ENCODE measurements at places on chromosomes 11 and 22. TPM values are rescaled to one million over a fixed set of nuclear protein-coding genes. Genes with fewer than 3 reads are reported as not detected.

The SHISA8 gene
- not detected for total RNA-seq

The RAB38 gene
- 6.3 TPM for total RNA-seq

The TSPO gene
- total RNA-seq: 185 TPM

The SLC25A1 gene
- total RNA-seq: 118 TPM

The MRE11 gene
- total RNA-seq: 25.6 TPM

The OR51E2 gene
- total RNA-seq: not detected

The SSTR3 gene
- not detected for total RNA-seq

The DDI1 gene
- not detected for total RNA-seq

The KRTAP5-10 gene
- total RNA-seq: not detected

The GGT5 gene
- 0.64 TPM for total RNA-seq

The DCHS1 gene
- total RNA-seq: not detected

- no peak for DNase-seq
Measured at GRCh38 chr11:90246468-90246867, 23.6 kb upstream of the CHORDC1 start.

DNA sequence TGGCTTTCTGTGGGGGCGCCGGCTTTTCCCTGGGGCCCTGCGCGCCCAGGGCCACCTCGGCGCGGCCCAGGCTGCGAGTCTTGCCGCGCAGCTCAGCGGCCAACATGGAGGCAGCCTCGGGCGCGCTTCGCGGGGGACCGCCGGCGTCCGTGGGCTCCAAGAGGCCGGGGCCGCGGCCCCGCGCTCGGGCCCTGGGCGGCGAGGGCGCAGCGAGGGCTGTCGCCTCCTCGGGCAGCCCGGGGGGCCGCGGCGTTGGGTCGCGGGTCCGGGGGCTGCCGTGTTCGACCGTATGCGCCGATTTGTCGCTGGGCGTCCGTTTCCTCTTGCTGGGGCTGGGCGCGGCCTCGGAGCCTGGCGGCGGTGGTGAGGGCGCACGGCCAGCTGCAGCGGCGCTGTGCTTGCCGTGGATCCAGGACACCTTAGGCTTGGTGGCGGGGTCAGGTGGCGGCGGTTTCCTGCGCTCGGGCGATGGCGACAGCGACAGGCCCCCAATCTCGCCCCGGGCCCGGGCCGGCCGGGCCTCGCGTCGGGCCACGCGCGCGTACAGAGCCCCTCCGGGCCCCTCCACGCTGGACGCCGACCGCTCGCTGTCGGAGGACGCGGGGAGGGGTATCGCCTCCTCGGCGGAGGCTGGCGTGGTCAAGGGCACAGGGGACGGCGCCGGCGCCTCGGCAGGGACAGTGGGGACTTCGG lies 11.9 kb downstream of the SCARF2 start:
- DNase-seq: no peak

DNA sequence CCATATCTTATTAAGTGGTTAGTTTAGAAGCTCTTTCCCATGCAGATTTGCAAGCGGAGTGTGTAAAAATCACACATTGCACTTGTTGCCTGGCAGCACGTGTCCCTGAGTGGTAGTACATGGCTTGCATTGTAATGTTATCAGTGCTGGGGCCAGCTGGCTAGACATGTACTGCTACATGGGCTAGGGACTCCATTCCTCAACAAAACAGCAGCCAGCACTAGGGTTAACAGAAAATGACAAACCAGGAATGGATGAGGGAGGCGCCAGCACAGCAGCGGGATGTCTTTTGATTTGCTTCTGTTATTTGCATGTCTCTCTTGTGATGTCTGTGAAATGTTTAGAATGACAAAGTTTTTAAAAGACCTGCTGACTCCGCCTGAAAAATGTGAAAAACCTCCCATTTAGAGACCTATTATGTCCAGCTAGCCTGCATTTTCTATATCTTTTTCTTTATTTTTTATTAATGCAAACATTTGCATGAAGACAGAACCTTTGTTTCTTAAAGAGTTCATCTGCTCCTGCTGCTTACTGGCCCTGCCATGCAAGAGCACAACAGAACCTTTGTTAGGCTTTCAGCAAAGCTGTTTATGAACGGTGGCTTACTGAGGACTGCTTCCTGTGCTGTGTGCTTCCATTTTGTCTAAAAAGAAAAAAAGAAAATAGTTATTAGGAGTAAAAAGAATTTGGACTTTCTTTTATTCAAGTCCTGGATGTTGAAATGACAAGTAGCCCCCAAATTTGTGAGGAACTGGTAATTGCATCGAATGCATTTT lies 40.7 kb downstream of the CSTPP1 start:
- no peak for DNase-seq

DNA sequence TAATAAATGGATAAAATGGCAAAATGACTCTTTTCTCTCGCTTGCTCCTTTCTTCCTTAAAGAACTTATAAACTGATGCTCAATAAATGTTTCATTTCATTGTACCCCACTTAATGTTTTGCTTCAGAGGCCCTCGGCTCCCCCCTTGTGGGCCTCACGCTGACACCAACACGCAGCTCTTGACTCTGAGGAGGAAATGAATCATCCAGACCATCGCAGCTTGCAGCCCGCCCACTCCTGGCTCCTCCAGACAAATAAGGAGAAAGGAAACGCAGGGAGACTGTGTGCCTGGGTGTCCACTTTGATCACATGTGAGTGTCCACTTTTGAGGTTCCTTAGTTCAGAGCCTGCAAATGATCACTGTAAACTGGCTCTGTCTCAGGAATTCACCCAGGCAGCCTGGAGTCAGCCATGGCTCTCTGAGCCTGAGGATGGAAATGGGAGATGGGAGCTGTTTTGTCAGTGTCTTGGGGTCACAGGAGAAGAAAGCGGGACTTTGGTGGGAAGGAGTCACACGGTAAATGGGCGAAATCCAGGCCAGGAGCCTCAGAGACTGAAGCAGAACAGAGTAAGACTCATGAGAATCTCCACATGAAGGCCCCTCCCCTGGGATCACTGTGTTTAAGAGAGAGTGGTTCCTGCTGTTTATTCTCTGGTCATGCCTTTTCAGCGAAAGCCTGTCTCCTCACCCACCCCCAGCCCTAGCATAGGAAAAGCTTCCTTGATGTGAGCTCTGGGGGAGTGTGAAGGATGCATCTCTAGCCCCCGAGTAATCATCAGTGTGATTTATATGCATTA lies 96.5 kb downstream of the CWC15 start:
- peak; percentile 49 for DNase-seq

DNA sequence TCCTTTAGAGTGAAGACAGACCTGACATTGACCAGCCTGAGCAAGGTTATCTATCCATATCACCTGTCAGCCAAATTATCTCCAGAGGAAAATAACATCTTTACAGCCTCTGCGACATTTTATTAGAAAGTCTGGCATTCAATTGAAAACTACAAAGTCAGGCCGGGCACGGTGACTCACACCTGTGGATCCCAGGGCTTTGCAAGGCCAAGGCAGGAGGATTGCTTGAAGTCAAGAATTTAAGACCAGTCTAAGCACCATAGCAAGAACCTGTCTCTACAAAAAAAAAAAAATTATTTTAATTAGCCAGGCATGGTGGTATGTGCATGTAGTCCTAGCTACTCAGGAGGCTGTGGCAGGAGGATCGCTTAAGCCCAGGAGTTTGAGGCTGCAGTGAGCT lies 141.6 kb downstream of the RCN1 start:
- no peak for DNase-seq

GRCh38 chr11:122775675-122776271 lies 62.5 kb upstream of the CRTAM start:
- DNase-seq: no peak

DNA sequence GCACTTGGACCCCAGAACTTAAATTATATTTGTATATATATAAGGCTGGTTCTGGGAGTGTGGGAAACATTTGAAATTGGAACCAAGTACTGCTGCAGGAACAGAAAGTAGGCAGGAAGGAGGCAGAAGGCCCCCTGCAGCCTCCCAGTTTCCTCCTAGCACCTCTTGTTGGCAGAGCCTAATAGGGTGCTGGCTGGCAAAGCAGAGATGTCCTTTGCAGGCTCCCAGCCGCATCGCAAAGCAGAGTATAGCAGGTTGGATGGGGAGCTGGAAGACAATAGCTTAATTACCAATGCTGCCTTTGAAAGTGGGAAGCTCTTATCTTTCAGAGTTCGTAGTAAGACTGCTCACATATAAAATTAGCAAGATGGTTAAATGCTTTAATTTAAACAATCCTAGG lies 370.8 kb upstream of the C11orf87 start:
- no peak for DNase-seq

- no peak for DNase-seq
Measured at GRCh38 chr11:44519989-44520737, 45.3 kb upstream of the CD82 start.

- no peak for DNase-seq
Measured at GRCh38 chr11:96664110-96664509, 274.3 kb downstream of the JRKL start.

GRCh38 chr11:65855927-65856363 lies 2.0 kb downstream of the CFL1 start:
- DNase-seq: no peak

GRCh38 chr11:92510591-92510990 lies 286.0 kb downstream of the FAT3 start:
- DNase-seq: no peak

GRCh38 chr22:33221568-33221967 lies 163.4 kb upstream of the SYN3 start:
- no peak for DNase-seq

DNA sequence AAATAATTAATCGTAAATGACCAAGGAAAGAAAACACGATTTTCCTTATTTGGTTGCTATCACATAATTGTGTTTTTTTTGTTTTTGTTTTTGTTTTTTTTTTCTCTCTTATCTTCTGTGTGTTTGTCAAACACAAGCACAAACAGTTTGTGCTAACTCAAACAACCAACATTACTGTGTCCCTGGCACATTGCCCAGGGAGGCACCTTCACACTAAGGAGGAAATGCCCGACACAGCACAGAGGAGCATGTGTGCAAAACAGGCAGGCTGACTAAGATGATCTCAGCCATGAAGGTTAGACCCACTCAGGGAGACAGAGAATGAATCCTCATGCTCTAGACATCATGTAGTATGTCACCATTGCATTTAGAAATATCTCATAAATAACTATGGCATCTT lies 130.1 kb downstream of the SOX6 start:
- DNase-seq: peak; percentile 76

DNA sequence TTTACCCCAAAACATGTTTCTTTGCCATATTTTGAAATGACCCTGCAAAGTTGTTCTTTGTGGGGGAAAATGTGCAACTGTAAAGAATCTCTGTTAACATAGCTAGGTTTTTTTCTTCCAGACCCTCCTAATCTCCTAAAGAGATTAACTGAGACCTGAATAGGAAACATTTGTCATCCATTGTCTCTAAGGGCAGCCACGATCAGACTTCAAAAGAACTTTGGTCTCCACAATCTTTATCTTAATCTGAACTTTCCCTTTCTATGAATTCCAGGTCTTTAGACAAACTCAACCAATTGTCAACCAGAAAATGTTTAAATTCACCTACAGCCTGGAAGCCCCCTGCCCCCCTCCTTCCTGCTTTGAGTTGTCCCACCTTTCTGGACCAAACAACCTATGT lies 4.6 kb upstream of the LGALS12 start:
- DNase-seq: no peak

DNA sequence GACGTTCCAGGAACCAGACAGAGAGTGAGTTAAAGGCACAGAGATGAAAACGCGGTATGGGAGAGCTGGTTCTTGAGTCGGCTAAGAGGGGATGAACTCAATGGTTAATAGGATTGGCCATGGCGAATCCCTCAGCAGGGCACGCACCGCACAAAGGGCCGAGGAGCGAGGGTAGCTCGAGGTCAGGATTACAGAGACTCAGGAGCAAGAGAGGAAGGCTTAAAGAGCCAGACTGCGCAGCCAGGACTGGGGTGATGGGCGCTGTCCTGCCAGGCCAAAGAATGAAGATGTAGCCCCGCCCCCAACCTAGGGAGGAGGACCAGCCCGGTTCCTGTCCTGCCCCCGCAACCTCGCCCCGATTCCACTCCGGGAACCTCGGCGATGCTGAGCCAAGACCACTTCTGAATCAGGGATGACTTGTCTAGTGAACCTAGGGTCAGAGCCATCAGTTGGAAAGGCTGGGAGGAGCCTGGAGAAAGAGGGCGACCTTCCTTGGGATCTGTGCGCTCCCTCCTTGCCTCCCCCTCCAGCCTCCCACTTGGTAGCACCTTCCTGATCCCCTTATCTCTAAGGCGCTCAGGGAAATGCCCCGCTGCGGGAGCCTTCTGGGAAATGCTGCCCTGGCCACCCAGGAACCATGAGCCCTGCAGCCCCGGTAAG lies at the start of gene PLEKHB1:
PLEKHB1 (plus strand) TSS at position 610 of the 660 bp plus-strand sequence; CDS start at position 638, 28 bp downstream.
- no peak for DNase-seq

GRCh38 chr11:66850588-66851238 lies 6.2 kb upstream of the LRFN4 start:
- DNase-seq: no peak

- DNase-seq: no peak
Measured at GRCh38 chr11:117818041-117818873, 6.3 kb downstream of the FXYD2 start.

- DNase-seq: peak; percentile 63
Measured at GRCh38 chr11:6365659-6366058, 24.6 kb upstream of the SMPD1 start.

DNA sequence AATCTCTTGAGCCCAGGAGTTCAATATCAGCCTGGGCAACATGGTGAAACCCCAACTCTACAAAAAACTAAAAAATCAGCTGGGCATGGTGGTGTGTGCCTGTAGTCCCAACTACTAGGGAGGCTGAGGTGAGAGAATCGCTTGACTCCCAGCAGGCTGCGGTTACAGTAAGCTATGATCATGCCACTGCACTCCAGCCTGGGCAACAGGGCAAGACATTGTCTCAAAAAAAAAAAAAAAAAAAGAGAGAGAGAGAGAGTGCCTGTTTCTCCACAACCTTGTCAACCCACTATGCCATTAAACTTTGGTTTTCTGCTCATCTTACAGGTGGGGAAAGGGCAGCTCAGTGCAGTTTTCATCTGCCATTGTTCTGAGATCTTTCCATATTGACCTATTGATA lies 5.1 kb downstream of the FOLR3 start:
- DNase-seq: no peak

DNA sequence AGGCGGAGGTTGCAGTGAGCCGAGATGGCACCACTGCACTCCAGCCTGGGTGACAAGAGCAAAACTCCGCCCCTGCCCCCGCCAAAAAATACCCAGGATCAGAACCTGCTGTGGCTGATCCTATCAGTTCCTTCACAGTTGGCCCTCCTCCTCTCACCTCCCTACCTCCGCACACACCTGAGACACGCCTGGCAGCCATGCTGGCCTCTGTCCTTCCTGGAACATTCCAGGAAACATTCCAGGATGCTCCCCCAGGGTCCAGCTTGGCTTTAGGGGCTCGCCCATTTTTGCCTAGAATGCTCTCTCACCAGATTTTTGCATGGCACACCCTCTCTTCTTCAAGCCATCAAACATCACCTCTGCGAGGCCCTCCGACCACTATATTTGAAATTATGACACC lies 2.1 kb downstream of the RAPSN start:
- DNase-seq: no peak
